ENCODE measurements at places on chromosomes 3 and 15.

DNA sequence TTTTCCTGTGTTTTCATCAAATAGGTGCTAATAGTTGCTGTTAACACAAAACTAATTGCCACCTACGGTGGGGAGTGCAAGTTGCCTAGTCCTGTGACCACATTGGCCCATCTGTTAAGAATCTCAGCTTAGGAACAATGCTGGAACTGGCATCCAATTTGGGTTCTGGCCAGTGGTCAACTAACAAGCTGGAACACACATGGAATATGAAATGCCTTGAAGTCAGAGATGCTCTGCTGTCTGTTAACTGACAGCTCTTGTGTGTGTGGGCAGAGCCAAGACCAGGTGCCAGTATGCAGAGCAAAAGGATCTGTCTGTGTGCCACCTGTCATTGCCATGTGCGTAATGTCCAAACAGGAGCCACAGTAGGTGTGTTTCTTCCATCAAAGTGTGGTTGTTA is 460.8 kb downstream of the ROBO2 start:
- DNase-seq, result no peak

GRCh38 chr3:106281221-106281620 is 412.4 kb upstream of the CBLB start:
- DNase-seq, result no peak

DNA sequence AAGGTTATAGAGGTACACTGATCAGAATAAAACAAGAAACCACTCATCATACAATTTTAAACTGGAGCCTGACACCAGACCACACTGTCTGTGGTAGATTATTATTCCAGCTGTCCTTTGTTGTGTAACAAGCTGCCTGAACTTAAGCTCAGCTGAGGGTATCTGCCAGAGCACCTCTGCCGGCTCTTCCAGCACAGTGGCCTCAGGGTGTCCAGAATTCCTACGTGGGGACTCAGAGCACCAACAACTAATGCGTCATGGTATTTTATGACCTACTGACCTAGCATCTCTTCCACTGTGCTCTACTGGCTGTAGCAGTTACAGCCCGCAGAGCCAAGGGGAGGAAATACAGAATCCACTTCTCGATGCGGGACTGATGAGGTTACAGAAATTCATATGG is 15.6 kb upstream of the RAF1 start:
- no peak for DNase-seq

DNA sequence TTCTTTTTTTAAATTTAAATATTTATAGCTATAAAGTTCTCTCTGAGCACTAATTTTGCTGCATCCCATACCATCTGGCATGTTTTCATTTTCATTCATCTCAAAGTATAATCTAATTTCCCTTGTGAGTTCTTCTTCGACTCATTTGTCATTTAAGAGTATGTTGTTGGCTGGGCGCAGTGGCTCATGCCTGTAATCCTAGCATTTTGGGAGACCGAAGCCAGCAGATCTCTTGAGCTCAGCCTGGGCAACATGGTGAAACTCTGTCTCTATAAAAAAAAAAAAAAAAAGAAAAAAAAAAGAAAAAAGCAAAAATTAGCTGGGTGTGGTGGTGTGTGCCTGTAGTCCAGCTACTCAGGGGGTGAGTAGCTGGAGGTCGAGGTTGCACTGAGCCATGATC is 34.8 kb downstream of the MAP1A start:
- no peak for DNase-seq

GRCh38 chr3:191775451-191776233 is 314.7 kb downstream of the PYDC2 start:
- no peak for DNase-seq

DNA sequence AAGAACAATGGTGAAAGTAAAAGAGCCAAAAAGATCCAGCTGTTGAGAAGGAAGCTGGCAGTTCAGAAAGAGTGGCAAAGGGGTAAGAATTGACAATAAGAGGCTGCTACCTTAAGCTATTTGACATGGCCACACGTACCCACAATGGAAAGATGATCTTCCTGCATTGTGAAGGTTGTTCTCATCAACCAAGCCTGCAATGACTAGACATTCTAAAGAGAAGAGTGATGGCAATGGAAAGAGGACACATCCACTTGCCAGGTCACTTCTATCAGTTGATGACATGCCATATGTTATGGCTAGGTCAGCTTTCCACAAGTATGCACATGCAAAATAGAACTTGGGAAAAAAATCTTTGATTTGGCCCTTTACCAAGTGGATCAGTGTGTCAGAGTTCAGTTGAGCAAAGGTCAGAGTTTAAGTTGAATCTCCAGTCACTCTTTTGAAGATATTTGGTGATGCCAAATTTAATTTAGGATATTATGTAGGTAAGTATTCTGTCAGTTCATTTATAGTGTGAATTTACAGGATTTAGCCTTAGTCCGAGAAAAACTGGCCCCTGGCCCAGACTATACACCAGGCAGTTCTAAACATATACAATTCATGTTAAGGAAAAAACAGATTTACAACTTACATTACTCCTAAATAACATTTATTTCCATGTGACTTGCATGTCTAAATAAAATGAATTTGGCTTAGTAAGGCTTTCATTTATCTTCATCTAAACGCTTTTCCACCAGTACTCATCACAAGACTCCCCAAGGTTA is 104.9 kb upstream of the FLNB start:
- no peak for DNase-seq

GRCh38 chr15:29652595-29652994 is 169.7 kb downstream of the TJP1 start:
- DNase-seq, result no peak

GRCh38 chr15:75578173-75578947 is 755 bp downstream of the PTPN9 start:
- DNase-seq, result no peak

GRCh38 chr3:122589297-122589696 is 11.8 kb downstream of the PARP15 start:
- no peak for DNase-seq

GRCh38 chr15:29698030-29698701 is 124.1 kb downstream of the TJP1 start:
- DNase-seq, result peak; percentile 46

GRCh38 chr3:174325834-174326700 is 533.1 kb upstream of the NAALADL2 start:
- DNase-seq, result no peak

GRCh38 chr3:159245871-159246270 is 444.0 kb downstream of the MFSD1 start:
- no peak for DNase-seq

DNA sequence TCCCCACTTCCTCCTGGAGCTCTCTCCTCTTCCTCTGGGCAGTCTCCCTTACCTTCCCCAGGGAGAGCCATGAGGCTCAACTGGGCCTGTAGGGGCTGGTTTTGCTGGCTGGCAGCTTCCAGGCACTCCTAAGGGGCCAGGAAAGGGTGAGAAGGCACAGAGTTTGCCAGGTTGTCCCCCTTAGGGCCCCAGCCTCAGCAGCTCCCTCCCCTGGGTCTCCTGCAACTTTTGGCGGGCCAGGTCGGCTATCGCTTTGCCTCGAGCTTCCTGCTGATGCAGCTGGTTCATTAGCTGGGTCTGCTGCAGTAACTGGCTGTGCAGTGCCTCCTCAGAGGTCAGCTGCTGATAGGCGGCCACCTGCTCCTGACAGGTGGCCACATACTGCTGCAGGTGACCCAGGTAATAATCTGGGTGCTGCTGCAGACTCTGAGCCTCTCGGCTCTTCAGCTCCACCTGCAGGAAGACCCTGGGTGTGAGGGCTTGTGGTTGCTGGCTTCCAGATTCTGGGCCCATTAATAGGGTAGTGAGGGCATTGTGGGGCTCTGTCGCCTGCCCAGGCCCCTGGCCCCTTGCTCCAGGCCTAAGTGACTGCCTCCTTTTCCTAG is 29.7 kb upstream of the OR4F6 start:
- no peak for DNase-seq

DNA sequence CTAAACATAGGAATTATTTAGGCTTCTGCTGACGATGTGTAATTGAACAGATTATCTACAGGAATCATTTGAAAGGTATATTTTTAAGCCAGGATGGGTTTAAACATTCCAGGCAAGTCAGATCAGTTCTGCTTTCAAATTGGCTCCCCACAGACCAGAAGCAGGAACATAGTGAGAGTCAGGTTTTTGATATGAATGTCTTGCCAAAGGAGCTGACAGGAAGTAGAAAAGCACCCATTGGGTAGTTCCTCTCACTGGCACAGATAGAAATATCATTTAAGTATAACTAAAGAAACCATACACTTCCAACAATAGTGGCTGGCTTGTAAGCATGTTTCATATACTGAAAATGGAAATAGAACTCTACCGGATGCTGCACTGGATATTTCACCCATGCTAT is 95.2 kb downstream of the CLDN1 start:
- DNase-seq, result peak; percentile 47

DNA sequence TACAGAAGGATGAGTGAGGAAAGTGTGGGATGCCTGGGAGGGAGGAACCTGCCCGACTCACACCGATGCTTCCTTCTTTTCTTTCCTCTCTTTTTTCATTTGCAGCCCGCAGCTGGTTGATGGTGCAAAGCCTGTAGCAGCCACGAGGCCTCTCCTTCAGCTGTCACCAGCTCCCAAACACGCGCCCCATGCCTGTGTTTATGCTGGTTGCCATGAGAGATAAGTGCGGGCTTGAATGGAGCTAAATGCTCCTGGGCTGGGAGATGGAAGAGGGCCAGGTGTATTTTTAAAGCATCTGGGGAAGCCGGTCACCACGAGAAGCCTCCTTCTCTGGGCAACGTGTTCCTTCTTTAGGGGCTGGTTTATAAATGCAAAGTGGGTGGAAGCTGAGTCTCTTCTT is 9.3 kb downstream of the COLQ start:
- peak; percentile 6 for DNase-seq

DNA sequence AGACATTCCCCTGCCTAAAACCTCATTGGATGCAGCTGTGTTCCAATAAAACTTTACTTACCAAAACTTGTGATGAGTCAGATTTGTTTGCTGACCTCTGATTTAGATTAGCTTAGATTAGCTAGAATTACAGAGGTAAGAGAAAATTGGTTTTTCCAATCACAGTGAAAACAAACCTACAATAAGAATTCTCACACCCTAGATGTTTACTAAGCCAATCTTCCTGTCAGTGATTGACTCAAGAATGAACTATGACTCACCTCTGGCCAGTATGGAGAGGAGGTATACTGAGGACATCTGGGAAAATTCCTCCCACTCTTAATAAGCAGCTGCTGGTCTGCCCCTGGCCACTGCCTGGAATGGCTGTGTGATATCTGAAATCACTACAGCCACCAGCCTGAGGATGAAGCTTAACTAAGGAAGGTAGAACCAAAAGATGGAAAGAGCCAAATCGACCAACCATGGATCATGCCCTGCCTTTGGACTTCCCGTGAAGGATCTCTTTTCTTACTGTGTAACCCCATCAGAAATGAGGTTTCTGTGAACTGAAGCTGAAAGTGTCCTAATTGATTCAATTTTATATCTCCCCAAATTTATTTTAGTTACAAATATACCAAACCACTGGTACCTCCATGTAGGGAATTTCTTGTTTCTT is 19.0 kb upstream of the GHSR start:
- DNase-seq, result no peak

- no peak for DNase-seq
Observed at GRCh38 chr3:81363816-81364215, 397.6 kb downstream of the GBE1 start.

GRCh38 chr15:90414408-90415028 is 26.5 kb downstream of the IQGAP1 start:
- DNase-seq, result no peak

DNA sequence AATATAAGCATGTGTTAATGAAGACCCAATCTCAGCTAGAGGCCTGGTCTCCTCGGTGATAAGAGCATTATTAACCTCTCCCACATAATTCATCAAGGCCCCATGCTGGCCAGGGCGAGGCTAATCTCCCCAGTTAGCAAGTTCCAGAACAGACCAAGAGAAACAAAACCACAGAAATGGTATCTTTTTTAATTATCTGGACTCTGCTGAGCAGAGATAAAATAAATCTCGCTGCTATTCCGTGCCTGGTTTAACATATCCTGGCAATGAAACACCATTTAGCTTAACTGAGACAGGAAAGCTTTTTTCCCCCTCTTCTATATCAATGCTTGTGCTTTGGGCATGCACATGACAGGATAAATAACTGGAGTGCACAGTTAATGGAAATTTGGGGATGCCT is 72.5 kb upstream of the ARHGEF3 start:
- no peak for DNase-seq

DNA sequence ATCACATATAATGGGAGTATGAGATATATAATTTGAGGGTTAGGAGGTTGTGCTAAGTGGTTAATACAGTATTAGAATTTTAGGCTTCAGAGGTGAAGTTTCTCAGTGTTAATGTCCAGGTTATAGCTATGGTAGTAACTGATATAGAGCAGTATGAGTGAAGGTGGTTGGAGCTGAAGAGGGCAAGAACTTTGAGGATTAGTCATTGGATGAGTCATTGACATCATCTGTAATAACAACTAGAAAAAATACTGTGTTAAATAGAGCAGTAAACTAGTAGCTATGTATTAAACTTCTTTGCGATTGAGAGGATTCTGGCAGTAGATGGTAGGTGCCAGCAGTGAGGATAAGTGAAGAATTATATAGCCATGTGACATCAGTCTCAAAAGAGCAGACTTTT is 47.5 kb upstream of the EIF3J start:
- no peak for DNase-seq

GRCh38 chr3:77837456-77838025 is 797.6 kb downstream of the ROBO2 start:
- no peak for DNase-seq

- no peak for DNase-seq
Observed at GRCh38 chr3:29267226-29267625, 13.6 kb upstream of the RBMS3 start.

GRCh38 chr3:128723477-128723876 is 2.5 kb upstream of the RAB7A start:
- no peak for DNase-seq

DNA sequence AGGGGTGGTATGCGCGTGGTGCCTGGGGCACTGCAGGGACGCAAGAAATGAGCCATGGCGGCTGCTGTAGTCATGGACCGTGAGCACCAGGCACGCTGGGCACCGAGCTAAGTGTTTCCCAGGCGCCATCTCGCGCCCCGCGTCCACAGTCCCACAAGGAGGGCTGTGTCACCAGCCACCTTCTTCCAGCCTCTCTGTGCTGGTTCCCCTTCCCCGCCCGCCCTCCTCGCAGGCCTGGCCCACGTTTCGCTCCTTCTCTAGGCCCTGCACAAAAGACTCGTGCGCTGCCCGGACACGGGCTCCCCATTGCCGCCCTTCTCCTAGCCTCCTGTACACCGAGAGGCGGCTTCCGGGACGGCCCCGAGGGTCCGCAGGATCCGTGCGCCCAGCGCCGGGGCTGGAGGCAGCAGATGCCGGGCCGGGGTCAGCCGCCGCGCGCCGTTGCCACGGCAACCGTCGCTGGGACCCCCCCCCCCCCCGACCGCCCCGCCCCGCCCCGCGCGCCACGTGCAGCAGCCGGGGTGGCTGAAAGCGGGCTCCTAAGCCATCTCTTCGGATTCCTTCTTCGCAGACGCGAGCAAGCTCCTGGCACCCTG is 113.4 kb downstream of the SRGAP3 start:
- DNase-seq, result peak; percentile 38

GRCh38 chr3:193970773-193971206 is 165.2 kb upstream of the HES1 start:
- DNase-seq, result no peak

- no peak for DNase-seq
Observed at GRCh38 chr15:79816571-79816970, 80.2 kb downstream of the MTHFS start.
